ENCODE measurements at places on chromosomes 13 and 19. TPM values are rescaled to one million over a fixed set of nuclear protein-coding genes. Genes with fewer than 3 reads are reported as not detected.

TEX101 gene
- total RNA-seq, result not detected

GARIN5A gene
- 1.5 TPM for total RNA-seq

RFX1 gene
- 12.3 TPM for total RNA-seq

PBX4 gene
- total RNA-seq, result 0.35 TPM
